ENCODE measurements at places on chromosomes 5 and 9. TPM values are rescaled to one million over a fixed set of nuclear protein-coding genes. Genes with fewer than 3 reads are reported as not detected.

Gene ITK
- 229 TPM for total RNA-seq

GRCh38 chr9:129557192-129558036 is 63.5 kb downstream of the C9orf50 start:
- no peaks in the 10 kb centered on the region for H3K27me3 ChIP-seq
- DNase-seq = no peak
- no peak overlapping the region for H3K27ac ChIP-seq
- H3K4me1 ChIP-seq = no peaks in the 10 kb centered on the region
- H3K4me3 ChIP-seq = no peak overlapping the region

DNA sequence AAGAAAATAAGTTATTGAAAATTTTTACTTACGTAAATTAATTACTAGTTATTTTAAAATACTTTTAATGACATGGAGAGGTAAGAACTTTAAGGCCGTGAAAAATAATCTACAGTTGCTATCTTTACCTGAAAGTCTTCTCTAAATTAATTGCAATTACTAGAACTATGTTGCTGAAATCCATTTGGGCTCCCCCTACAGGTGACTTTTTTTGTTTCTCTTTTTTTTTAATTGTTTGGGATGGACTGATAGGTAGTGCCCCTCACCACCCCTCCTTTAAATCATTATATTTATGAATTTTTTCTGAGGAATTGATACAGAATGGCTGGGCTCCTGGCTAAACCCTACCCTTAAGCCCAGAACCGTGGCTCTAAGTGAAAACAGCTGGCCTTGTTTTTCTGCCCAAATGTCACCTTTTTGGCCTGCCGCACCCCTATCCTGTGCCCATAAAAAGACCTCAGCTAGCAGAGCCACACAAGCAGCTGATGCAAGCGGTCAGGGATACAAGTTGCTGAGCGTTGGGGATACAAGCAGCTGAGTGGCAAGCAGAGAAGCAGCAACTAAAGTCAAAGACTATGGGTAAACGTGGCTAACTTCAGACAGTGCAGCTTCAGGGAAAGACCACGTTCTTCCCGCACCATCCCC is 315.2 kb upstream of the ACO1 start:
- DNase-seq = no peak
- no peak overlapping the region for H3K4me3 ChIP-seq
- H3K4me1 ChIP-seq = no peaks in the 10 kb centered on the region

DNA sequence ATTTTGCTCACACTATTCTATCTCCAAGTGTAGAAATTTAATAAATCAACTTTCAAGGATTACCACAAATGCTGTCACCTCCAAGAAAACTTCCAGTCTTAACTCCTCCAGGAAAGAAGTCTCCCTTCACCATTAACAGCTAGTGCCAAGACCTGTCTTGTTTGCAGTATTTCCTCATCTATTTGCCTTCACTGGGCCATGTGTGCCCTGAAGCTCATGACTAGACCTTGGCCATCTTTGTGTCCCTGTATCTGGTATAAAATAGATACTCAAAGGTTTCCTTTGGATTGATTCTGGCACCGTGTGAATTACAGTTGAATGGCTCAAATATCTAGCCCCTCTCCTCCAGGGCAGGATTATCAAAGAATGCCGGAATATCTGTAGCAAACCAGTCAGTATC is 346.7 kb upstream of the KLF4 start:
- H3K4me1 ChIP-seq = no peaks in the 10 kb centered on the region
- no peak overlapping the region for H3K27ac ChIP-seq
- H3K27me3 ChIP-seq = no peaks in the 10 kb centered on the region
- H3K4me3 ChIP-seq = no peak overlapping the region

DNA sequence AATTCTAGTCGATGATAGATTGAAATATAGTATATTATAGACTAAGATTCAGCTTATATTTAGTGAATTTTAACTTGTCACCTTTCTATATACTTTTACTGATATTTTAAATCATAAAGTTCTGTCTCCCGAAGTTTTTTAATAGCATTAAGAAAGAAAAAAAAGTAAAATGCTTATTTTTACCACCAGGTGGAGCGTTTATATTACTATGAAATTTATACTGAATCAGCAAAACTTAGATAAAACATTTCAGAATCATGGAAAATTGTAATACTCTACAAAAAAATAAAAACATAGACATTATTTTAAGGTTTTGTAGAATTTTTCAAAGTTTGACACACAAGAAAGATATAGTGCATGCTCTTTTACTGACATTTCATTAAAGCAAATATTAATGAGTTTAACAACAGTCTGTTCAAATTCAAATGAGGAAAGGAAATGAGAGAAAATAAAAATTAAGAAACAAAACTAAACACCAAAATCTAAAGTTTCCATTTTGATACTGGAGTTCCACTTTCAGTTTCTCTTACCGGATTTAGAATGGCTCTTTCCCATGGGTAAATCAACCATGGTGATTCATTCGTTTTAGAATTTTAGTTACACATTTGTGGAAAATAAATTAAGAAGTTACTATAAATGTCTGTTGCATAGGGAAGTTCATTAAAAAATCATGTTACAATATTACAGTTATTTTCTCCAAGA is 1035.3 kb downstream of the CDH12 start:
- H3K27ac ChIP-seq = no peak overlapping the region
- no peaks in the 10 kb centered on the region for H3K36me3 ChIP-seq
- no peaks in the 10 kb centered on the region for H3K27me3 ChIP-seq
- peaks cover 2% of the 10 kb centered on the region for H3K4me1 ChIP-seq
- no peak for DNase-seq
